ENCODE measurements at places on chromosomes 4 and X.

- no peak for ATAC-seq
These were observed 20.2 kb downstream of the CNGA2 start for GRCh38 chrX:151754641-151755215.

DNA sequence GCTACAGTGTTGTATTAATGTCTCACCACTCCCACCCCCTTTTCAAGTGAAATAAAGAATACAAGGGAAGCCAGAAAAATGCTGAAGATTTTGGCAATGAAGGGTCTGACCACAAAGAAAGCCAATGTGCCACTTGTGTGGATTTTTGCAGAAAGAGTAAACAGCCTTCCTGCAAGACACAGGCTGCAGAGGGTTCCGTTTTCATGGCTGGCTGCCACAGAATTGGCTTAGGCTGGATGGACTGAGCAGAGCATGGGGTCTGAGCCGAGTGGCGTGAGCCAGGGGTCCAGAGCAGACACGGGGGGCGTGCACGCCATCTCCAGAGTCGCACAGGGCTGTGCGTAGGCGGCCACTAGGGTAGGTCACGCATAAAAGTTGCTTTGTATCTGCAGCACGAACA lies 69.2 kb downstream of the MTNR1A start:
- ATAC-seq: no peak

DNA sequence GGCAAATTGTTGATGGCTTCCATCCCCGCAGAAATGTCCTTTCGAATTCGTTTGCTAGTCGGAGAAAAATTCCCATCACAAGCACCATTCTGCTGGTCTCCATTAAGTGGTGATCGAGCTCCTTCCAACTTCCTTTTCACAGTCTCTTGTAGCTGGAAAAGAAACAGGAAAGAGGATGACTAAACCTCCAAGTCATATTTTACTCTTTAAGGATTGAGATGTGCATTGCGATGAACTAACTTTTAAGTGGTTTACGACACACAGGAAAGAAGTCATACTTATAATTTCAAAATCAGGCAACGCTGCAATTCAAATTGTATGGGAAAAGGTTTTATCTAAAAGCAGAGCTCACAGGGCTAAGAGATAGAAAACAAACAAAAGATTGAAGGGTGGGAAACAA lies 225.2 kb downstream of the MGST2 start:
- ATAC-seq: no peak

DNA sequence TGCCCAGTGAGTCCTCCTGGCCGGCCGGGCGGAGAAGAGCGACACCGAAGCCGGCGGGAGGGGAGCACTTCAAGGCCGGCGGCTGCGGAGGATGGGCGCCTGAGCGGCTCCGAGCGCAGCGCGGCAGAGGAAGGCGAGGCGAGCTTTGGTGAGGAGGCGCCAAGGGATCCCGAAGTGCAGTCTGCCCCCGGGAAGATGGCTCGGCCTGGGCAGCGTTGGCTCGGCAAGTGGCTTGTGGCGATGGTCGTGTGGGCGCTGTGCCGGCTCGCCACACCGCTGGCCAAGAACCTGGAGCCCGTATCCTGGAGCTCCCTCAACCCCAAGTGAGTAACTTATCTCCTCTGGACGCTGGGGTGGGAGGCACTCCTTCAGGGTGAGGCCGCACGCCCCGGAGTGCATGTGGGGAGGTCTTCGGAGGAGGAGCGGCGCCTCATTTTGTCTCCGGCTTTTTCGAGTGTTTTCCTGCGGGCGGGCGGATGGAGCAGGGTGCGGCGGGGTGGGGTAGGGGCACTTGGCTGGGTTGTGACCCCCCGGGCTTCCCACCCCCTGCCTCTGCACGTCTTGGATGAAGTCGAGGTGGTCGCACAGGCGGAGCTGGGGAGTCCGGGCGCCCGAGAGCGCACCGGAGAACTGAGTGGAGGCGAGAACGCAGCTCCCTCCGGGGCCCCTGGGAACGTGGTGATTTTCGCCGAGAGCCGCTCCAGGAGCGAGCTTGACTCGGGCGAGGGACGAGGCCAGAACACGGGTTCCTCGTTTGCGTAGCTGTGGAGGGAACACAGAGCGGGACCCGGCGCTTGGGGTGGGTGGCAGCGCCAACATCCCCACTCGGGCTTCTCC lies 979 bp downstream of the EFNB1 start:
- no peak for ATAC-seq

GRCh38 chrX:25144043-25144940 lies 128.5 kb upstream of the ARX start:
- ATAC-seq: no peak

Measured in gastroesophageal sphincter (tissue), 4 donors.